ENCODE measurements at places on chromosomes 2 and 18.

DNA sequence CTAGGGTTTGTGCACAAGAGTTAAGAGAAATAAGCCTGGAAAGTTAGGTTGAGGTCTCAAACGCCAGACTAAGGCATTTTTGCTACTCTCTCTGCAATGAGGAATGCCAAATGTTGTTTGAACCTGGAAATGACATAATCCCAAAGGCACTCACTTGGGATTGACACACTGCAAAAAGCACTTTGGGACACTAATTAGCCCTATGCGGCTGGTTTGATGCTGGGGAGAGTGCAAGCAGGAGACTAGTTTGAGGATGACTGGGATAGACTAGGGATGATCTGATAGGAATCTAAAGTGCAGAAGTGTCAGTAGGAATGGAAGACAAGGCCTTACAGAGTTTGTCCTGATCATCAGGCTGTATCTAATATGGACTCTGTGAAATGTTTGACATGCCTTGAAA is 469.0 kb downstream of the SLC4A3 start:
- no peak for DNase-seq

- DNase-seq, result no peak
These were observed 33.4 kb upstream of the SKA1 start for GRCh38 chr18:50341443-50341842.

DNA sequence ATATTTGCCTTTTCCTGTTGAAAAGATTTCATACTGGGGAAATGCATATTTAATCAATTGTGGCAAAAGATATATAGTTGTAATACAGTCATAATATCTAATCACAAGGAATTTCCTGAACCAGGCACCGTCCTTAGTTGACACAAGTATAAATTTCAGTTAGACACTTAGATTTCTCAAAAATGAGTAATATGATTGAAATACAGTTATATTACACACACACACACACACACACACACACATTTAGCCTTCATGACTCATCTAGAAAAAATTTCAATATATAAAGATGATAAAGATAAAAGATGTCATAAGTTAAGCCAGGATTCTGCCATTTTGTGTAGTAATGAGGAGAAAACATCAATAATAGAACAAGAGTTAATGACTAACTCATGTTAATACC is 258.4 kb upstream of the ZNF804A start:
- DNase-seq, result peak; percentile 57

DNA sequence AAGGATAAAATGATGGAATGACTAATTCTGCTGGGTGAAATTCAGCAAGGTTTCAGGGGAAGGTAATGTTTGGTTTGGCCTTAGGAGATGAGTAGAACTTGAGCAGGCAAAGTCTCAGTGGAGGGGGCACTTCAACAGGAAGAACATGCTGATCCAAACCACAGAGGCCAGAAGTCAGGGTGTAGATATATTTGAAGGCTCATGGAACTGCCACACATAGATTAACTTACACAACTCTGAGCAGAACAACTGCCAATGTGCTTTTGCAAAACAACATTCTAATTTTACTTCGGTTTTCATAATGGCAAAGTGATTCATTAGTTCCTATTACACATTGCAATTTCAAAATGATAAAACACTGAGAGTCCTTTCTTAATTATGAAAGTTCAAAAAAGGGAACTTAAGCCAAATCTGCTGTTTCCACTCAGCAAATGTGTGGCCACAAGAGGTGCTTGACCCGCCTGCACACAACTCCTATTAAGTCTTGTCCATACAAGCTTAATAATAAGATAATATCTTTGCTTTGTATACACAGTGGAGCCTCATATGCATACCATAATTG is 284.8 kb downstream of the MREG start:
- peak; percentile 97 for DNase-seq

GRCh38 chr2:9558948-9559381 is 3.3 kb upstream of the ADAM17 start:
- peak; percentile 68 for DNase-seq

DNA sequence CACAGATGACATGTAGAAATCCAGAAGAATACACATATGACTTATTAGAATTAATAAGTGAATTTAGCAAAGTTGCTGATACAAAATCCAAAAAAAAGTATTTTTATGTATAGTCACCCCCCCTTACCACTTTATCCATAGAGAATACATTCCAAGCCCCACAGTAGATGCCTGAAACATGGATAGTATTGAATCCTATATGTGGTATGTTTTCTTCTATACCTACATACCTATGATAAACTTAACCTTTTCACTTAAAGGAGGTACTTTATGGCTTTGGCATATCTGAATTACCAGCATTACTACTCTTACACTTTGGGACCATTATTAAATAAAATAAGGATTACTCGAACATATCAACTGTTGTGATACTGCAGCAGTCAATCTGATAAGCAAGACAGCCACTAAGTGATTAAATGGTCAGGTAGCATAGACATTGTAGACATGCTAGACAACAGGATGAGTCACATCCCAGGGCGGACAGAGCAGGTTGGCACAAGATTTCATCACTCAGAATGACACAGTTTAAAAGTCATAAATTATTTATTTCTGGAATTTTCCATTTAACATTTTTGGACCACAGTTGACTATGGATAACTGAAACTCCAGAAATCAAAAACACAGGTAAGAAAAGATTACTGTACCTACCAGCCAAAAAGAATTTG is 208.2 kb upstream of the CHAC2 start:
- DNase-seq, result no peak

DNA sequence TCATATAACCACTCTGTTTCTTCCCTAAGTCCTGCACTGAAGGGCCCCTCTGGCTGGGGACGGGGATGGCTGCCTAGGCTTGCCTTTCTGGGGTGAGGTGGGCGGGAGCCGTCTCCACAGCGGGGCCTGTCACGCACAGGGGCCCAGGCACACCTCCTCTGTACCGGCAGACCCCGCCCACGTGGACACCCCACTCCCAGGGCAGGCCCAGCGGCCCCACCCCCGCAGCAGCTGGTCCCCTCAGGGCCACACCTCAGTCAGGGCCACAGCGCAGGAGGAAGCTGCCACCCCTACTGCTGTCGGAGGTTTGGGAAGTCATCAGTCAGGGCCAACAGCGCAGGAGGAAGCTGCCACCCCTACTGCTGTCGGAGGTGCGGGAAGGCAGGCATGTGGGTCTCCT is 257.6 kb upstream of the RAB6C start:
- no peak for DNase-seq

DNA sequence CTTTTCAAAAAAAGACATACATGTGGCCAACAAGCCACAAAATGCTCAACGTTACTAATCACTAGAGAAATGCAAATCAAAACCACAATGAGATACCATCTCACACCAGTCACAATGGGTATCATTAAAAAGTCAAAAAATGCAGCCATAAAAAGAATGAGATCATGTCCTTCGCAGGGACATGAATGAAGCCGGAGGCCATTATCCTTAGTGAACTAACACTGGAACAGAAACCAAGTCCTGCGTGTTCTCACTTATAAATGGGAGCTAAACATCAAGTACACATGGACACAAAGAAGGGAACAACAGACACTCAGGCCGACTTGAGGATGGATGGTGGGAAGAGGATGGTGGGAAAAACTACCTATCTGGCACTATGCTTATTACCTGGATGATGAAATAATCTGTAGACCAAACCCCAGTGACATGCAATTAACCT is 17.8 kb upstream of the ATL2 start:
- DNase-seq, result peak; percentile 23

- DNase-seq, result no peak
These were observed 232.8 kb upstream of the ATP5MC3 start for GRCh38 chr2:175414191-175414881.

GRCh38 chr2:53991948-53992347 is 21.2 kb upstream of the PSME4 start:
- DNase-seq, result no peak

GRCh38 chr2:30356776-30357175 is 90.3 kb upstream of the LCLAT1 start:
- no peak for DNase-seq

DNA sequence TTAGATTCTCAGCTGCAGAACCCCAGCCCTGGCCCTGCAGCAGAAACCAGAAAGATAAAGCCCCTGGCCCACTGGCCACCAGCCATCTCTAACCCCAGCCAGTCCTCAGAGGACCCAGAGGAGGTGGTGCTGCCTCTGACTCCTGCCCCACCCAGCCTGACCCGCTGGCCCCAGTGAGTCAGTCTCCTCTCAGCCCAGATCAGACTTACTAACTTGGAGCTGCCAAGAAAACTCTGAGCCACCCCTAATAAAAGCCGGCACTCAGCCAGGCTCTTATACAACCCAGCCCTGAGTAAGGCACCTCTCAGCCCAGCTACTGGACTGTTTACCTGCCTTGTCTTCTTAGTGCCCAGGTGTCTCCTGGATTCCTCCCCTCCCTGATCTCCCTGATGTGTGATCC is 2.0 kb downstream of the SLC14A2 start:
- DNase-seq, result peak; percentile 72

DNA sequence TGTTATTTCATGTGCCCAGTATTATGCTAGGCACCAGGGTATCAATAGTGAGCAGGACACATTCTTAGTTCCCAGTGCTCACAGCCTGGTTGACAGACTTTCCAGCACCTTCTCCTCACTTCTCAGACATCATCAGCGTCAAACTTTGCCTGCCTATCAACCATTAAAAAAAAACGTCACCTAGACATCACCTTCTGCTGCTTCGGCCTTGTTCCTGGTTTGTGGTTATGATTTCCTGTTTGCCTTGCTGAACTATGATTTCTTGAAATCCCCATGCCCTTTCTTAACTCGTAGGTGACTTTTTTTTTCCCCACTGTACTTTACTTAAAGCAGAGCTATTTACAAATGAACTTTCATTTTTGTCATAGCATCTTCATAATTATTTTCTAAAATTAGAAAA is 60.4 kb upstream of the NABP1 start:
- no peak for DNase-seq

- no peak for DNase-seq
These were observed 1.8 kb downstream of the THNSL2 start for GRCh38 chr2:88171966-88172365.

- DNase-seq, result no peak
These were observed 145.4 kb downstream of the NBAS start for GRCh38 chr2:15415748-15416147.

DNA sequence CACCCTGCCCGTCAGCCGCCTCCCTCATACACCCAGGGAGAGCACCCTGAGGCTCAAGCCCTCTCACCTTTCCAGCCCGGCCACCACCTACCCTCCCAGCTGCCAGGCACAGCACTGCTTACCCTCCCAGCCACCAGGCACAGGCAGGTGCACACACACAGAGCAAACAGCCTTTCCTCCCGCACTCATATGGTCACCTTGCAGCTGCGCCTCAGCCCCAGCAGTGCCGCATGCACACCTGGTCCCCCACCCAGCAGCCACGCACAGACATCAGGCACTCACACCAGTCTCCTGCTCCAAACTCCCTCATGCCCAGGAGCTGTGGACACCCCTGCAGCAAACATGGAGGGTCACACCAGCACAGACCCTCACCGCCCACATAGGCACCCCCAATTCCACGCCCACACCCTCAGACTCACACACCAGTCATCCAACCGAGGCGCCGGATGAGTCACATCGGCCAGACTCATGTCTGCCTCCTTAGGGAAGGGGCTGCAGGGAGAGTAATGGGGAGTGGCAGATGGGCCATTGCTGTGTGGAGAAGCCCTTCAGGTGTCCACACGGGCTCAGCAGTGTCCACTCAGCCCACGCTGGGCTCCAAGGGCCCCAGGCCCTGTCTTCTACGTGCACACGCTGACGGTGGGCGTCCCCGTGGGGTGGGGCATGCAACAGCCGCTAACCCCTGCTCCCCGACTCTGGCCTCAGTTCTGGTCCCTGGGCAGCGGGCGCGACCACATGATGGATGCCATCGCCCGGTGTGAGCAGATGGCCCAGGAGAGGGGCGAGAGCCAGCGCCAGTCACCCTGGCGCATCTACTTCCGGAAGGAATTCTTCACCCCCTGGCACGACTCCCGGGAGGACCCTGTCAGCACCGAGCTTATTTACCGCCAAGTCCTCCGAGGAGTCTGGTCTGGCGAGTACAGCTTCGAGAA is 22.3 kb upstream of the GPR17 start:
- DNase-seq, result peak; percentile 72

- no peak for DNase-seq
These were observed 115.1 kb downstream of the CYP26B1 start for GRCh38 chr2:72032481-72033041.

DNA sequence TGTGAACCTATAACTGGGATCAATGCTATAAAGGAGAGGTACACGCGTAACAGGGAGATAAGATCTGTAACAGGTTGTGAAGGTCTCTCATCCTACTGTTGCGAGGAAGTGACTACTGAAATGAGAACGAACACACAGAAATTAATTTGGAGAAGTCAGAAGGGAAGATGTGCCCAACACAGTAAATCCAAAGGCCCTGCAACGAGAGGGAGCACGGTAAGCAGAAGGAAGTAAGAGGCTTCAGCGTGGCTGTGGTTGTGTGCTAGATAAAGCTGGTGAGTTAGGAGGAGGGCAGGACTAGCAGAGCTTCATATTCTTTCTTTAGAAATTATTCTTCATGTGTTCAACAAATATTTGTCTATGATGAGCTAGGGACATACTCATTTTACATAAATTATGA is 2.5 kb upstream of the ATG16L1 start:
- no peak for DNase-seq

DNA sequence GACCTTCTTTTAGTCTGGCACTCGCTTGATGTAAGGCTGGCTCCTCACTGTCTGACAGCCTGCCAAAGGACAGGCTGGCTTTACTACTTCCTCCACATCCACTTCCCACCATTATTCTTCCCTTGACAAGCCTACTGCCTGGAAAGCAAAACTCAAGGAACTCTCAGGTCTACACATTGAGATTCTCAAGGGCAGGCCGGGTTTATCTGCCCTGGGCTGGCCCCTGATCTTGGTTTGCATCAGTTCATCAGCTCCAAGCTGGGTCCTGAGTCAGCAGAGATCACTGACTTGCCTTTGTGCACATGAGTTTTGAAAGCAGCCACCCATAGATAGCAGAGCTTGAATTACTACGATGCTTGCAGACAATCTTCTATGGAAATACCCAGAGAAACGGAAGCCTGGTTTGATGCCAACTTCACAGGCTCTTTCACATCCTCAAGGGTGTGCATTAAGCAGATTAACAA is 53.9 kb downstream of the KCTD18 start:
- DNase-seq, result no peak

- DNase-seq, result no peak
These were observed 9.9 kb downstream of the SLC3A1 start for GRCh38 chr2:44285174-44285573.

DNA sequence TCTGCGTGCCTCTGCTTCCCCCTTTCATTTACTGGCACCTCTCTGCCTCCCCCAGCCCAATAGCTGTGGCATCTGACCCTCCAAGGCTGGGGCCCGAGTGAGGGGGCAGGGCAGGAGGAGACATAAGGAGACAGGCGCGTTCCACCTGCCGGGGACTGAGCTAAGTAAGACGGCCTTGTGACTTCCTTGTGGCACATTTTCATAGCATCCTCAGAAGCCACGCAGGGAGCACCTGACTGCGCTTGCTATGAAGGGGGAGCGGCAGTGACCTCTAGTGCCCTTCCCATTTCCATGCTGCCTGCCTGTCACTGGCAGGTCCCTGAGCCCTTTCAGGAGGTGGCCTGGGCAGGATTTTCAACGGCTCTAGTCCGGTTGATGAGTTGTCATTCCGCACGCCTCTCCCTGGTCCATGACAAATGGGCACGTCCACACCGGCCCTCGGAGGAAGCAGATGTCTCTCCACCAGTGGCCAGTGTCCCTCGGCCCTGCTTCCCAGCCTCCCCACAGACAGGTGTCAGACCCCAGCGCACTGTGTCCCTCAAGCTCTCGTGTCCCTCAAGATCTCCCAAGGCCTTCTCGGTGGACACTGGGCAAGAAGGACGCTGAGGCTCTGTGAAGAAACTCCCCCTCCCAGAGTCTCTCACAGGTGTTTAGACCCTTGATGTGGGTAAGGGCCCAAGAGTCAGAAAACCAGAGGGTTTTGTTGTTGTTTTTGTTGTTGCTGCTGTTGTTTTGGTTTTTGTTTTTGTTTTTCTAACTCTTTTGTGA is 42.7 kb downstream of the CYP26B1 start:
- no peak for DNase-seq
